ENCODE measurements at places on chromosomes 6 and 20. TPM values are rescaled to one million over a fixed set of nuclear protein-coding genes. Genes with fewer than 3 reads are reported as not detected.
A peak's percentile ranks its signal among the peaks of the same experiment; 100 is the strongest.

DNA sequence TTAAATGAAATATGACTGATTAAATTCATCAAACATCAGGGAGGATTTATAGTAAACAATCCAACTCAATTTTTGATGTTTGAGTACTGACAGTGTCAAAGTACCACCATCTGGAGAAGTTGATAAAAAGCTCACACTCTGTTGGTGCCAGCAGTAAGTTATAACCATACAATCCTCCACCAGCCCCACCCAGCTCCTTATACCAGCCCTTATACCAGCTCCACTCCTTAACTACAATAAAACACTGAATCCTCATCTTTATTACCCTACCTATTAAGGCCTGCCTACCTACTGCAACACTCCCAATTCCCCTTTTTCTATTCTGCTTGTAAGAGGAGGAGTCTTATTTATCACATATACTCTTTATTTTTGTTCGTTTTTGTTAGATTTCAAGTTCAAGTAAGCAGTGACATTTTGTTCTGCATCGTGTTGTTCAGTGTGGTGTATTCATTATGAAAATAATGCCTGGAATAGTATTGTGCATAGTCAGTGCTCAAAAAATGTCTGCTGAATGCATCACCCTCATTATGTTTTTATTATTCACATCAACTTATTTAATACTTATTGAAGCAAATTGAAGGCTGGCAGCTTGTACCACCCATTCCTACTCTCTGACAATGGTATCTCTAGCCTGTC lies 954.7 kb upstream of the ADGRB3 start:
- H3K27ac ChIP-seq, result no peak overlapping the region
- ATAC-seq, result no peak
- H3K4me1 ChIP-seq, result no peaks in the 10 kb centered on the region

The LHFPL5 gene
- total RNA-seq, result 0.26 TPM

- peaks cover 4% of the 10 kb centered on the region for H3K4me1 ChIP-seq
- peaks cover 11% of the 10 kb centered on the region for H3K27me3 ChIP-seq
- no peak for ATAC-seq
- no peaks in the 10 kb centered on the region for H3K36me3 ChIP-seq
Measured at GRCh38 chr6:110511401-110511800, 35.0 kb upstream of the SLC22A16 start.

- ATAC-seq, result no peak
- peaks cover 5% of the 10 kb centered on the region for H3K4me1 ChIP-seq
- peaks cover 7% of the 10 kb centered on the region for H3K36me3 ChIP-seq
- no peaks in the 10 kb centered on the region for H3K27me3 ChIP-seq
- no peak overlapping the region for H3K4me3 ChIP-seq
Measured at GRCh38 chr6:100685747-100686146, 195.4 kb downstream of the ASCC3 start.

GRCh38 chr6:22367346-22367745 lies 70.5 kb upstream of the PRL start:
- H3K27me3 ChIP-seq, result no peaks in the 10 kb centered on the region
- no peak overlapping the region for H3K4me3 ChIP-seq
- H3K36me3 ChIP-seq, result no peaks in the 10 kb centered on the region
- H3K4me1 ChIP-seq, result no peaks in the 10 kb centered on the region
- H3K27ac ChIP-seq, result no peak overlapping the region

The RFX6 gene
- not detected for total RNA-seq

DNA sequence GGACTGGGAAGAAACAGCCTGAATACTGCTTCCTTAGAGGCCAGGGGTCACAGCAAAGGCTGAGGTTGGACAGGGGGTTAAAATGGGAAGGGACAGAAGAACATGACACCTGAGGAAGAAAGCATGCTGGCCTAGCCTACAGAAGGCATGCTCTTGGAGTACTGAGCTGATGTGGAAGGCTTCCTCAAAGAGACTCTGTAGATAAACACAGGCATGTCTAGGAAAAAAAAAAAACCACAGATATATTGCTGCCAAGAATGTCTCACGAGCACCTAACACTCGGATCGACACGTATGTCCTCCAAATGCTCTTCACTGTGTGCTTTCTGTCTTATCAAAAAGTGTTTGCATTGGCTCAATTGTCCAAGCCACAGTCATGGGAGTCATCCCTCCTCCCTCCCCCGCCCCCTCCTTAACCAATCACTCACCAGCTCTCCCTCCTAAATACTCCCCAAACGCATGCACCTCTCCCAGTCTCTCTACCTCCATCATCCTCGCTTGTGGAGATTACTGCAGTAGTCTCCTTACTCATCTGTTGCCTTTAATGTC lies 101.1 kb upstream of the LRFN2 start:
- no peaks in the 10 kb centered on the region for H3K4me1 ChIP-seq
- H3K36me3 ChIP-seq, result no peaks in the 10 kb centered on the region
- H3K27me3 ChIP-seq, result peaks cover 19% of the 10 kb centered on the region

DNA sequence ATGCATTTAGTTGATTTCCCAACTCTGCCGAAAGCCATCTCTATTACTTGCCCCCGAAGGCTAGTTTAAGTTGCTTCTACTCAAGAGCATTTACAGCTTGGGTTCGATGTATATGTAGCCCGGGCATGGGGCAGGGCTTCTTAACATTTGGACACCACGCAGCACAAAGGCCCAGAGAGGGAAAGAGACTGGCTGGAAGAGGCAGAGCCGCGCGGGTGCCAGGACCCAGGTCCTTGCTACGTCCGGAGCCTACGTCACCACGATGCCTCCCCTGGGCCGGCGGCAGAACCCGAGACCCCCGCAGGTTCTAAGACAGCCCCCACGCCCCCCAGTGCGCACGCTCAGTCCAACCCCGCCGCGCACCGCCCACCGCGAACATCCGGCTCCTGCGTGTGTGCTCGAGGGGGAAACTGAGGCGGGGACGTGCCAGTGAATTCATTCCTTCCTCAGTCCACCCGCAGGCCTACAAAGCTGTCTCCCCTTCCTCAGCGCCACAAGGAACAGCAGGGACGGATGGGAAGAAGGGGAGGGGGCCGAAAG lies 367 bp upstream of the PCIF1 start:
- peaks cover 41% of the 10 kb centered on the region for H3K36me3 ChIP-seq
- peak; percentile 21 for ATAC-seq
- peak overlapping the region; percentile 99 for H3K27ac ChIP-seq
- H3K4me3 ChIP-seq, result peak overlapping the region; percentile 99
- no peaks in the 10 kb centered on the region for H3K27me3 ChIP-seq

- H3K36me3 ChIP-seq, result no peaks in the 10 kb centered on the region
- no peak for ATAC-seq
- no peaks in the 10 kb centered on the region for H3K27me3 ChIP-seq
- H3K4me1 ChIP-seq, result peaks cover 13% of the 10 kb centered on the region
Measured at GRCh38 chr6:105804000-105804399, 282.1 kb upstream of the PRDM1 start.

- peaks cover 6% of the 10 kb centered on the region for H3K27me3 ChIP-seq
- no peak for ATAC-seq
- H3K4me1 ChIP-seq, result no peaks in the 10 kb centered on the region
- H3K36me3 ChIP-seq, result no peaks in the 10 kb centered on the region
- no peak overlapping the region for H3K27ac ChIP-seq
Measured at GRCh38 chr6:109261811-109262210, 120.5 kb downstream of the CD164 start.

GRCh38 chr6:5174756-5175549 lies 85.8 kb downstream of the LYRM4 start:
- ATAC-seq, result no peak
- peaks cover 22% of the 10 kb centered on the region for H3K4me1 ChIP-seq
- no peaks in the 10 kb centered on the region for H3K27me3 ChIP-seq
- peak overlapping the region; percentile 67 for H3K4me3 ChIP-seq
- H3K27ac ChIP-seq, result peak overlapping the region; percentile 85

DNA sequence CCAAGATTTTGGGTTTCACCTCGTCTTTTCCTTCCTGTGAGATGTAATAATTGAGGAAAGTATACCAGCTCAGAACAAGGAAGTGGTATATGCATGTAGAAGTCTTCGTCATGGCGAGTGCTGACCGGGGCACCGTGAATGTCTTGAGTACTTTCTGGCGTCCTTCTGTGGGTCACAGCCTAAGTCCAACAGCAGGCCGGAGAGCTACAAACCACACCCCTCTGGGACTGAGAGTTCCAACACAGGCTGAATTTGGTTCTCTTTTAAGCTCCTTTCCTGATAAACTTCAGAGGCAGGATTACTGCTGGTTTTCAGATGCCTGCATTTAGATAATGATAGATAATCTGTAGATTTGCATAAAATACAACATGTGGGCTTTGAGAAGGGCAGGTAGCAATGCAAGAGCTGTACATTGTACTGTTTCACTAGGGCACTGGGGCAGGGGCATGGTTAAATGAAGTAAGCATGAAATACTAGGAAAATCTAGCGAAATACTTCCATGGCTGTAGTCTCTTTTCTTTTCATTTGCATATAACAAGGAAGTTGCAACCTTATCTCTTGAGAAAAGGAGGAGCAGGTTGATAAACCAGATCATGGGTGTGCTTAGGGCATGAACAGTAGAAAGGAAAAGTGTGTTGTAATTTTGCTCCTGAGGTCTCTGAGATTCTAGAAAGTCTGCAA lies at the start of gene ADTRP:
ADTRP (minus strand) TSS at position 156 of the 681 bp plus-strand sequence; CDS start at position 112, 44 bp downstream.
- H3K27ac ChIP-seq, result no peak within 1 kb of the TSS
- H3K36me3 ChIP-seq, result no peaks in the 10 kb centered on the region
- peaks cover 4% of the 10 kb centered on the region for H3K4me1 ChIP-seq
- H3K4me3 ChIP-seq, result no peak within 1 kb of the TSS

The MOCS3 gene
- total RNA-seq, result 3.0 TPM

DNA sequence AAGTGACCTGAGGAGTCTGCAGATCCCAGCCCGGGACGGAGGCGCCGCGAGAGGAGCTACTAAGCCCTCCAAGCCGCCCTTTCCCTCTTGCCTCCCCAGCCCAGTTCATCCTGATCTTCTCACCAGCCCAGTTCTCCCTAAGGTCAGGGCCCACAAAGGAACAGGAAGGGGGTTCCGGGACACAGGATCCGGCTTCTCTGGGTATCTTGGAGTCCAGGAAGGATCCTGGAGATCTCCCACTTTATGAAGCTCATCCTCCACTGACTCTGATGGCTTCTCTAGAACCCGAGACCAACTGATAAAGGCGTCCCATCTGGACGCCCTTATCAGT lies 36.9 kb upstream of the HLA-C start:
- no peak for ATAC-seq
- peaks cover 7% of the 10 kb centered on the region for H3K4me1 ChIP-seq
- peaks cover 3% of the 10 kb centered on the region for H3K27me3 ChIP-seq
- H3K27ac ChIP-seq, result no peak overlapping the region

DNA sequence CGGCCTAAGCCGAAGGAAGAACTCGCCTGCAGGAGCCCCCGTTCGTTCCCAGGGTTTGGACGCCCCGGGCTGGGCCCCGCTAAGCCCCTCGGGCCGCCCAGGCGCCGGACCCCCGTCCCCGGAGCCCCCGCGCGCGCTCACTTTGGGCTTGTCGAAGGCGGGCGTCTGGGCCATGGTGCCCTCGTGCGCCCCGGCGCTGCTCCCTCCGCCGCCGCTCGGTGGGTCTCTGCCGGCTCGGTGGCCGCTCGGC lies 140 bp downstream of the ADA start:
- peak overlapping the region; percentile 82 for H3K27ac ChIP-seq
- no peak for ATAC-seq
- H3K4me1 ChIP-seq, result peaks cover 22% of the 10 kb centered on the region
- no peaks in the 10 kb centered on the region for H3K36me3 ChIP-seq

DNA sequence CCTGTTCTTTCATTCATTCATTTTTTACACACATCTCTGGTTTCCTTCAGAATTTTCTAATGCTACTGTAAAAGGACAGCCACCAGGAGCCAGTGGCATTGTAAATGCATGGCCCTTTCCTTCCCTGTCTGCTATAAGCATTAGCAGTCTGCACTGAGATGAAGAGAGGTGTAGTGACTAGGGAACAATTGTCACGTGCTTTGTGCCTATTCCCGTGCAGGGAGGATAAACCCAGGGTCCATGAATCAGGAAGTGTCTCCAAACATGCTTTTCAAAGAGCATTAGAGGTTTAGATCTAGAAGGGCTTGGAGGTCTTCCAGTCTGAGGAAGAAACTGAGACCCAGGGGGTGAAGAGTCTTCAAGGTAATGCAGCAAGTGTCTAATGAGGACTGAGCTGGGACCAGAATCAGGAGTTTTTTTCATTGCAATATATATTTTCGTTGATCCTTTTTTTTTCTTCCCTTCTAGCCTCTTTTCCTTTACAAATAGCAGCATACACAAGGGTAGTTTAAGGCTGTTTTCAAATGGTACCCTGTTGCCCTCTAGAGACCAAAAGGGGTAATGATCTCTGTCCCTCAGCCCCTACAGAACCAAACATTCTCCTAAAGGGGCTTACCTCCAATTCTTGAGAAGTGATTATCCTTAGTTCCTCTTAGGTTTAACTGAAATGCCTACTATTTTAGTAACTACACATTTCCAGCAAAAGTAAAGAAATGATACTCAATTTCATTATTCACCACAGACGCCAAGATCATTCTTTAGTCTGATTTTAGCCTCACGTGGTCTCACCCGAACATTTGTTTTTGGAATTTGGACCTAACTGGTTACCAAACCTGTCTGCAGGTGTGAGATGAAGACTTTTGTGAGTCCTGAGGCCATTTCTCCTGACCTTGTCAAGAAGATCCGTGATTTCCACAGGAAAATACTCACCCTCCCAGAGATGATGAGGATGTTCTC lies 6.6 kb downstream of the TRIM15 start:
- peaks cover 4% of the 10 kb centered on the region for H3K4me1 ChIP-seq
- H3K4me3 ChIP-seq, result no peak overlapping the region
- no peaks in the 10 kb centered on the region for H3K36me3 ChIP-seq
- peaks cover 38% of the 10 kb centered on the region for H3K27me3 ChIP-seq
- peak; percentile 76 for ATAC-seq
- no peak overlapping the region for H3K27ac ChIP-seq

GRCh38 chr20:39253051-39253755 lies 291.1 kb downstream of the DHX35 start:
- no peak for ATAC-seq
- H3K27me3 ChIP-seq, result no peaks in the 10 kb centered on the region
- no peaks in the 10 kb centered on the region for H3K4me1 ChIP-seq
- no peaks in the 10 kb centered on the region for H3K36me3 ChIP-seq
- H3K27ac ChIP-seq, result no peak overlapping the region

The KCNQ5 gene
- total RNA-seq, result 8.5 TPM

DNA sequence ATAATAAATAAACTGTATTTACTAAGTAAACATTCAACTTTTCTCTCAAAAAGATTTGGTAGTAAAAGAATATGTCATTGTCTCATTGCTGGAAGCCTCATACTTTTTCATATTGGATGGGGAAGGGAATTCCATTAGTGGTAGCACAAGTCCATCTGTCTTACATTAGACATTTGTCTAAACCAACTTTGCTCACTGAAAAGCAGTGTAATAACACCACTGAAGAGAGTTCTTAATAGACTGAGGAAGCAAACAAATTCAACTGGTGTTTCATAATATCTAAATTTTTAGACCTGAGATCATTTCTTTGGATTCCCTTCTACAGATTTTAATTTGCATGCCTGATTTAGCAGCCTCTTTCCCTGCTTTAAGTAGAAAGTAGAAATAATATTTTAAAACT lies 62.7 kb downstream of the PLCB1 start:
- no peaks in the 10 kb centered on the region for H3K27me3 ChIP-seq
- no peak overlapping the region for H3K27ac ChIP-seq
- peaks cover 5% of the 10 kb centered on the region for H3K36me3 ChIP-seq
- H3K4me1 ChIP-seq, result no peaks in the 10 kb centered on the region
- ATAC-seq, result no peak

- H3K27ac ChIP-seq, result no peak overlapping the region
- ATAC-seq, result no peak
- no peak overlapping the region for H3K4me3 ChIP-seq
- H3K27me3 ChIP-seq, result no peaks in the 10 kb centered on the region
- no peaks in the 10 kb centered on the region for H3K36me3 ChIP-seq
- H3K4me1 ChIP-seq, result peaks cover 4% of the 10 kb centered on the region
Measured at GRCh38 chr6:99366852-99367251, 17.4 kb upstream of the FAXC start.

Data from activated T-helper 17 cell treated with anti-CD3 and anti-CD28 coated beads, Interleukin-2, amount 50 U/mL, for 72 hours (primary cell).